ENCODE measurements at places on chromosomes 13 and 19.
A peak's percentile ranks its signal among the peaks of the same experiment; 100 is the strongest.

DNA sequence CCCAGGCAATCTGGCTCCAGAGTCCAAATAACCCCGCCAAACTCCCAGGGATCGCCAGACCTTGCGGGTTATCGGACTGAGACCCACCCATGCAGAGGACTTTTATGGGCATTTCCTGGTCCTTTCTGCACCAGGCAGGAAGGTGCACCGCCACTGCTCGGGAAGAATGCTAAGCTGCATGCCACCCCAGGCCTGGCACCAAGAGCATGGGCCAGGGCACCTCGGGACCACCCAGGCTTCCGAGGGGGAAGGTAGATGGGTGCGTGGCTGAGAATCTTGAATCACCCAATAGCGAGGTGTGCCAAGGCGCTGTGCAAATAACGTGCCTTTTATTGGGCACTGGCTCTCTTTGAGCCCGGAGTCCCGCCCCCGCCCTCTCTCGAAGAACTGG, 422 bp upstream of the ZNF575 start:
- DNase-seq, result peak; percentile 59

- no peak for DNase-seq
Observed at GRCh38 chr19:47152632-47153031, 22.0 kb downstream of the SAE1 start.

GRCh38 chr19:51047031-51047335, 12.2 kb upstream of the KLK12 start:
- no peak for DNase-seq

DNA sequence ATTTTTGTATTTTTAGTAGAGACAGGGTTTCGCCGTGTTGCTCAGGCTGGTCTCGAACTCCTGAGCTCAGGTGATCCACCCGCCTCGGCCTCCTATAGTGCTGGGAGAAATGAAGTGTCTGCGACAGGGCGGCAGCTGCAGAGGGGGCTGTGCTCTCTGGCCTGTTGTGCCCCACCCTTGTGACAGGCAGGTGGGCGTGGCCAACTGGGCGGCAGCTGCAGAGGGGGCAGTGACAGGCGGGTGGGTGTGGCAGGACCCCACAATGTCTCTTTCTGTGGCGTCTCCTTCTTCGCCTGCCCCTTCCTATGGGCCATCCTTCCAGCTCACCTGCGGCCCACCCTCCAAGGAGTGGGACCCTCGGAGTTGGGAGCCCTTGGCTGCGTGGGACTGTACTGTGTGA, 11.8 kb downstream of the STK11 start:
- no peak for DNase-seq

DNA sequence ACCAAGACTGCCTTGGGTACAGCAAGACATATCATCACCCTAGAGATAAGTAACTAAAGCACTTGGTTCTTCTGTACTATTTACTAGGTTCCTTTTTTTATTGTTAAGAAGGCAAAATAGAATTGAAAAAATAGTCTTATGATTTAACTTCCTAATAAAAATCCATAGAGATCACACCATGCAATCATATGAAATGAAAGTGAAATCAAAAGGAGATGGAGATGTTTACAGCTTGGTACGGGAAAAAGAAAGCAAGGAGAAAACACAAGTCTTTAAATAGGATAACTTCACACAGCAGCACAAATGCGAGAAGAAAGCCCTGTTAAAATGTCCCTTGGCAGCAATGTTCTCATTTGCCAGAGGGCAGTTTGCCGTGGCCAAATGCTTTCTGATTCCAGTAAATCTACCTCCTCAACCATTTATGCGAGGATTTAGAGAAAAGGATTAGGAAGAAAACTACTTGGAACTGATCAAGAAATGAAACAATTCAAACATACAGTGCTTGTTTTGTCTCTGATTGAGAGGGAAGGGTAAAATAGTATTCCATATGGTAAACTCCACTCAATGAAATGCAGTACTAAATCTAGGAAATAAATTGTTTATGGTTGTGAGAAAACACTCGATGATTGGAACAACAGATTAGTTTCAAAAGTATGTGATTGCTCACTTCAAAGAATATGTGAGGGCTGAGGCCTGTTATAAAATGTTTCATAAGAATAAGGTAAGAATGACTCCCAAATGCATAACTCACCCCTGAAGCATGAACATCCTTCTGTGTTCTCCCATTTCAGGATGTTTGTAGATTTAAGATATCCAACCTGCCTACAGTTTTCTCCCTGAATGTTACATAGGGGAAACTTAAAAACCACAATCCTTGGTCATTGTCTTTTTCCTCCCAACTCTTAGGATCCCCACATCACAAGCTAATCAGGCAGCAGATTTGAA, 487.8 kb downstream of the DACH1 start:
- DNase-seq, result no peak

GRCh38 chr13:105957769-105958438, 577.6 kb downstream of the EFNB2 start:
- DNase-seq, result no peak
